ENCODE measurements at places on chromosomes 5 and 9.

GRCh38 chr9:87116492-87116891 is 169.2 kb upstream of the GAS1 start:
- DNase-seq: no peak

DNA sequence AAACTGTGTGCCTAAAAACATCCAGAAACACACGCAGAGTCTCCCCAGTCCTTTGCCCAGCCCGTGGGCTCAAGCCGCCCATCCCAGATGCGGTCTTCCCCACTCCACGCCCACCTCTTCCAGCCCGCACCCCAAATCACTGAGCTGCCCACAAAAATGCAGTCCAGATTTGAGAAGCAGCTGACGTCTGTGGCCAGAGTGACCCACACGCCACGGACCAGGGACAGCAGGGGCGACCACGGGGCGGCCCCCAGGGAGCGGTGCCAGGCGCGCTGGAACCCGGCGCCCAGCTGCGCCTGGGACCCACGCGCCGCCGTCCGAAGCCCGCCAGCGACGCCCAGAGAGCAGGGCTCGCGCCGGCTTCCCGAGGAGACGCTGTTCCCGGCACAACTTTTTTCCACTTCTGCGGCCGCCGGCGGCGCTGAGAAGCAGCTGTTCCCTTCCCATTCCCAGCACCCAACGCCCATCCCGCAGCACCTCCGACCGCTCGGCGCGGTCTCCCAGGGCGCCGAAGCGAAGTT is 674 bp downstream of the LHFPL2 start:
- peak; percentile 64 for DNase-seq

GRCh38 chr5:150335778-150336177 is 21.7 kb upstream of the TCOF1 start:
- DNase-seq: no peak

GRCh38 chr5:96474073-96474472 is 41.0 kb upstream of the PCSK1 start:
- no peak for DNase-seq

DNA sequence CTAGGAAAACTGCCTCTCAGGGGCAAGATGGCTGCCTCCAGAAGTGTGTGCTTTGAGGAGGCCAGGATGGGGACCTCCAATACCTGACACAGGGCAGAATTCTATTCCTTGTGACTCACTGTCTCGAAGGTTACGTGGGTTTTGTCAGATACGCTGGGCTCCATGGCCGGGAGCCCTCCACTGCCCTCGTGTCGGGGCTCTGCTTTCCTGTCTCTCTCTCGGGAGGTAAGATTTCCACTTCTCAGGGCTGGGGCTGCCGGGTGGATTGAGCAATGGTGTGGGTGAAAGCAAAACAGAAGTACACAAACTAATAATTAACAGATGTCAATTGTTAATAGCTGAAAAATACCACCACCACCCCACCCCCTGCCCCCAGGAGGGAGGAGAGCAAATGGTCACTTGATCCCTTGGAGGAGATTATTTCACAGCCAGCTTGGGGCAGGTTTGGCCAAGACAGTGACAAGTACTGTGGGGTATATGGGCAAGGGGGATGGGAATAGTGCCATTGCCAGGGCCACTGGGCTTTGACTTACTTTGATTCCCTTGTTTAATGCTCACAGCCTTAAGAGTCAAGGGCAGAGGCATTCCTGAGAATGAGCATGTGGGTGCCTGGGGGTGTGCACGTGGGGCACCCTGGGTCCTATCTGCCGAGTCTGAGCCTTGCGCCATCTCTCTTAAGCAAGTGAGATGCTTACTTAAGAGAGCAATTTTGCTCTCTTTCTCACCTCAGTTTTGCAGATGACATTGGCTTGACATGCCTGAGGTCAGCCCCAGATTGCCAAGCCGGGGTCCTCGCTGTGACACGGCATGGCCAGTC is 28.8 kb upstream of the DAB2IP start:
- no peak for DNase-seq

GRCh38 chr5:72149742-72150141 is 42.5 kb downstream of the MAP1B start:
- DNase-seq: no peak

DNA sequence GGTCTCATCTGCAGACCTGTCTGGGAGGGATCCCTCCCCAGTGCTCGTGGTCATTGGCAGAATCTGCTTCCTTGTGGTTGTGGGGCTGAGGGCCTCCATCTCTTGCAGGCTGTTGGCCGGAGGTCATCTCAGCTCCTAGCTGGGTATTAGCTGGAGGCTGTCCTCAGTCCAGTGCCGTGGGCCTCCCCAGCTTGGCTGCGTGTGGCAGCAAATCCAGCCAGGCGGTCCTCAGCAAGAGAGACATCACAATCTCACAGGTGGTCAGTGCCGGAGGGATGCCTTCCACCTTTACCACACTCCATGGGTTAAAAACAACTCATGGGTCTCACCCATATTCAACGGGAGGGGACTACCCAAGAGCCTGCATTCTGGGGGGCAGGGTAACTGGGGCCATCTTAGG is 155.5 kb downstream of the RXRA start:
- DNase-seq: no peak

GRCh38 chr5:139633295-139634027 is 14.7 kb upstream of the CXXC5 start:
- DNase-seq: peak; percentile 82

DNA sequence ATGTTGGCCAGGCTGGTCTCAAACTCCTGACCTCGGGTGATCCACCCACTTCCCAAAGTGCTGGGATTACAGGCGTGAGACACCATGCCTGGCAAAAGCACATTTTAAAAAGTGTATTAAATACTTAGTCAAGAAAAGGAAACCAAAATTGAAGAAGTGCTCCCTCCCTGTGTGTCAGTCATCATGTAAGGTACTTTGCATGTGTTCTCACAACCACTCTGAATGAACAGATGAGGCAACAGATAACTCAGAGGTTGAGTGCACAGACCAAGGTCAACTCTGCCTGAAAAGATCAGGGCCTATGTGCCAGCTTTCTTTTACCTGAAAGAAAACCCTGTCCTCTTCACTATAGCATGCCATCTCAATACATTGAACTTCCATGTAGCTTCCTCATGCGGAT is 289.7 kb downstream of the MRPS30 start:
- no peak for DNase-seq

- peak; percentile 21 for DNase-seq
These were observed 72.7 kb downstream of the CAST start for GRCh38 chr5:96734871-96735325.

GRCh38 chr9:9387511-9388115 is 1225.2 kb downstream of the PTPRD start:
- DNase-seq: peak; percentile 31

DNA sequence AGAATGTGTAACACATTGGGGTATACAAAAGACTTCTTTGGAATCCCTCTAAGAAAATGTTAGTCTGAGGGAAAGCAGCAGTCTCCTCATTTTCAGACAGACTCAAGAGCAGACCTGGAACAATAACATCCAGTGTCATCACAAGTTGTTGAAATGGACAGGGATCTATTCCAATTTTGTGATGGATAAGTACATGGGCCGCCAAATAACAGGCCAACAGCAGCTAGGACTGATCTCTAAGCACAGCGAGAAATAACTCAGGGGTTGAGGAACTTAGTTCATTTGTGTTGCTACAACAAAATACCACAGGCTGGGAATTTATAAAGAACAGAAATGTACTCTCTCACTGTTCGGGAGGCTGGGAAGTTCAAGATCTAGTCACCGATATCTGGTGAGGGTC is 7.6 kb upstream of the ITGA2 start:
- DNase-seq: no peak

- DNase-seq: peak; percentile 47
These were observed 210.4 kb upstream of the SLC30A5 start for GRCh38 chr5:68883436-68883835.

DNA sequence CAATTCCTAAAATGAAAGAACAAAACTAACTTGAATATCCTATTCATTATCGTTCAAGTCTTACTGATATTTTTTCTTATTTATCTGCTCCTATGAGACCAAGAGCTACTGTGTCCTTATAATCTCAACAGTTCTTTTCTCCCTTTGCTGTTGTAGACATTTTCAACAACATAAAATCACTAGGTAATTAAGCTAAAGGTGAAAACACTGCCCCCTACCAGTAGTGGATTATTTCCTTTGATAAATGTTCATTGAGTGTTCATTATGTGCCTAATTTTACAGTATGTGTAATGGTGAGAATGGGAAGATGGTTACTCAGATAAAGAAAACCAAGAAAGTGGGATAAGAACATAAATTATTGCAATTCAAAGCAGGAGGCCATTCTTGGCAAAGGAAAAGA is 41.4 kb upstream of the PAPPA start:
- DNase-seq: peak; percentile 29

DNA sequence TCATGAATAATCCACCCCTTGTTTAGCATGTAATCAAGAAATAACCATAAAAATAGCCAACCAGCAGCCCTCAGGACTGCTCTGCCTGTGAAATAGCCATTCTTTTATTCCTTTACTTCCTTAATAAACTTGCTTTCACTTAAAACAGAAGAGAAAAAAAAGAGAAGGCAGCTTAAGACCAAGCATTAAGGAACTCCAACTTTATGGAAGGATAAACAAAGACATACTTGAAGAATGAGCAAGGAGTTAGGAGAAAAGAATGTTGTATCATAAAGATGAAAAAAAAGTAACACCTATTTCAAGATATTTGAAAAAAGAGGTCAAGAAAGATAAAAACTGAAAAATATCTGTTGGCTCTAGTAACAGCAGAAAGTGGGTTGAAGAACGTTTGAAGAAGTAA is 107.6 kb downstream of the RNF180 start:
- DNase-seq: no peak

GRCh38 chr9:311841-312240 is 97.2 kb downstream of the DOCK8 start:
- DNase-seq: no peak

DNA sequence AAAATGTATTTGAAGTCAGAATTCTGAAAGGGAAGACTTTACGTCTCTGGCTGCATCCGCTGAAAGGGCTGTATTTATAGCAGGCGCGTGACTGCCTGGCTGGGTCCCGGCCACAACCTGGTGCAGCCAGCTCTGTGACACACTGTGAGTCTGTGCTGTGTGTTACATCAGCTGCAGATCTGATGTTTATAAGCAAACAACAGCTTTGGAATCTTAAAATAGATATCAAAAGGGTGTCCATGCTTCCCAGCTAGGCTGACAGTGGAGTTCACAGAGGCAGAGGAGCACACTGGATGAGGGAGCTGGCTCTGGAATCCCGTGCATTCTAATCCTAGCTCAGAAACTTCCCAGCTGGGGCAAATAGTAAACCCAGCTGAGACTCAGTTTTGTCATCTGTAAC is 433.4 kb upstream of the BRINP1 start:
- peak; percentile 3 for DNase-seq

DNA sequence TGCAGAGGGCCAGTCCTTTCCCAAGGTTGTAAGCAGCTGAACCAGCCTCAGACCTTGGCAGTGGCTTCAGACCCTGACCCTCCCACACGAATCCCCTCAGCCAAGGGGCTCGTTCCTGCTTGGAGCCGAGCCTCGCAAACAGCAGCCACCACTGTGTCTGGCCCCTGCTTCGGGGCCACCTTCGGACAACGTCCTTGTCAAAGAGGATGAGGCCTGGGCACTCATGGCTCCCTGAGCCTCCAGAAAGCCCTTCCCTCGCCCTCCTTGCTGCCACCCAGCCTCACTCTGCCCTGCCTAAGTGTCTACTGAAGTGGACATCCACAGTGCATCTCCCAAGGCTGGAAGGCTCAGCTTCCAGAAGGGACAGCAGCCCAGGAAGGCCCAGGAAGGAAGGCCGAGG is 161.7 kb downstream of the OLFM1 start:
- no peak for DNase-seq

GRCh38 chr5:139205124-139205523 is 7.0 kb upstream of the SIL1 start:
- DNase-seq: no peak

DNA sequence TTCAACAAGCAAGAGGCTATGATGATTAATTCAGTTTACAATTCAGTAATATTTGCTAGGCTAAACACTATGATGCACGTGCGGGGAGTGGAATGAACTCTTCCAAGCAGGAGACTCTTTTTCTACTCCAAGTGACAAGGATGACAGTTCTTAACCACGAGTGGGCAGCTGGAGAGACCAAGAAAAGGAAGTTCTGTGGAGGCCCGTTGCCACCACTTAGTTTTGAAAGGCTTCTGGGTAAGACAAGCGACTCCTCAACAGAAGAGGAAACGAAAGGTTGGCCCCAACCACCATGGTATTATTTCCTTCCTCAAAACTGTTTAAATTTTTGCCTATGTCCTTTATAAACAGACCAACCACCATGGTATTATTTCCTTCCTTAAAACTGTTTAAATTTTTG is 2.8 kb downstream of the DCAF12 start:
- DNase-seq: no peak

- DNase-seq: no peak
These were observed 102.1 kb downstream of the PAM start for GRCh38 chr5:102857076-102857818.

DNA sequence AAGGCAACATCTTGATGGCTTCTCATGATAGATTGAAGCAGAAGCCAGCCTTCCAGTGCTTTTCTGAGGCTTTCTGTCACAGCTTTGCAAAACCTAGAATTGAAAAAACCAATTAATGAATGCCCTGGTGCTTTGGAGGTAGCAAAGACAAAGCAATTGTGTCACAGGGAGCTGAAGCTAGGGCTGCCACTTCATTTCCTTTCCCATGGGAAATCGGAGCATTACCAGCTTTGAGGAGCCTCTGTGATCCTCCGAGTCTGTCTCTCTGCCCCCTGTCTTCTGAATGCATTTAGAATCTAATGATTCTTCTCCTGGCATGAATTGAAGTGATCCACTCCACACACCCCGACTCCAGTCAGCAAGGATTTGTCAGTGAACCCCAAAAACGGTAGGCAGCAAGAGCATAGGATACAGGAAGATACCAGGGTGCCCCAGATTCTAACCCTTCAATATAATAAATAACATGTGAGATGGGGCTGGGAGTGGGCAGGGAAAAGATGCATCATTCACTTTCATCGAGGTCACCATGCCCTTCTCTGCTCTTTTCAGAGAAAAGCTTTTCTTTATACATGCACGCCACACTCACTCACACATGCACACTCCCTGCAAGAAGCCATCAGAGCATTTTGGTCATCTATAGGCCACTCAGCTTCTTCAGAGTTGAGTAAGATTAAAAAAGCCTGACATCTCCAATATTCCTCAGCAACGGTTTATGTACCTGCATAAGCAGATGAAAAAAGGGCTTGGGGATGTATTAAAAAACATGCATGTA is 247.7 kb upstream of the ZNF462 start:
- no peak for DNase-seq

GRCh38 chr9:13443346-13444244 is 164.1 kb upstream of the MPDZ start:
- DNase-seq: no peak

DNA sequence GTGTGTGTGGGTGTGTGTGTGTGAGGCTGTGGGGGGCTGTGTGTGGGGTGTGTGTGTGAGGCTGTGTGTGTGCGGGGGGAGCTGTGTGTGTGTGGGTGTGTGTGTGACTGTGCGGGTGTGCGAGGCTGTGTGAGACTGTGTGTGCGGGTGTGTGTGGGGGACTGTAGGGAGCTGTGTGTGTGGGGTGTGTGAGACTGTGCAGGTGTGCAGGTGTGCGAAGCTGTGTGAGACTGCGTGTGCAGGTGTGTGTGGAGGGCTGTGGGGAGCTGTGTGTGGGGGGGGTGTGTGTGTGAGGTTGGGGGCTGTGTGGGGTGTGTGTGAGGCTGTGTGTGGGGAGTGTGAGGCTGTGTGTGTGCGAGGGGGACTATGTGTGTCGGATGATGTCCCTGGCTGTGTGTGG is 23.2 kb downstream of the AHRR start:
- DNase-seq: no peak
